ENCODE measurements at places on chromosomes 11 and 22.

DNA sequence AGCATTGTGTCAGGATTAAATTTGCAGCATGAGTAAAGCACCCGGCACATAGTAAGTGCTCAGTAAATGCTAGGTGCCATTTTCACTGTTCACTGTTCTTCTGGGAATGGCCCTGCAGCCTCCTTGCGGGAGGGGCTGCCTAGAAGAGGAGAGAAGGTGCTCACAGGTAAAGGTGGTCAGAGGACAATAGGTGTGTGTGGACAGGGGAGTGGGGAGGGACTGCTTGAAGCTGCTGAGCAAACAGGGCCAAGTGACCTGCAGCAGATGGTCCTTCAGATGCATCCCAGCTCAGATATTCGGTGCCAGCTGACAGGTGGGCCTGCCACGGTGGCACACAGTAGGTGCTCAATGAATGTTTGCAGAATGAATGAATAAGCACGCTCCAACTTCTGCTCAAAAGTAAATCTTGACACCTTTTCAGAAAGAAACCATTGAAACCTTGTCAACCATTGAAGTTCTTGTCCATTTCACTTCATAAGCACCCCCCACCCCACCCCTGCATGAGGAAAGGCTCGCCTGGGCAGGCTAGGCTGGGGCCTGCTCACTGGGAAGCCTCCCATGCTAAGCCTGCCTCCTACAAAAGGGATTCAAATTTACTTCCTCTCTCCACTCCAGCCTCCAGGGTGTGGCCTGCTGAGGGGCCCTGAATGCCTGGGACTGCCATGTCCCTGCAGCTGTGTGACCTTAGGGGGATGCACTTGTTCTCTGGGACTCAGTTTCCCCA is 1.6 kb downstream of the KIAA0930 start:
- DNase-seq, result no peak

DNA sequence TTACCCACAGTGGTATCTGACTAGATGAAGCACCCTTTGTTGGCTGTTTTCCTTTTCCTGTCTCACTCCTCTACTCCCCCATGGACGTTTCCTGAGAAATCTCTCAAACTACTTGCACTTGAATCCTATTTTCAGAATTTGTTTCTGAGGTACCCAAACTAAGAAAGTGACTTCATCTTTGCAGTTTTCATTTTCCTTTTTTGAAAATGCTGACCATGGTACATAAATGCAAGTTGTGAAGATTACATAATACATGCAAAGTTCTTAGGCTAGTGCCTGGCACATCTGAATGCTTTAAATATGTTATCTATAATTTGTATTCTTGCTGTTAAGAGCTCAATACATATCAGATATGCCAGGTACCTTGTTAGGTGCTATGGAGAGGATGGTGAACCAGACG is 644.7 kb upstream of the TENM4 start:
- DNase-seq, result no peak

GRCh38 chr11:69249311-69250185 is 44.4 kb upstream of the MYEOV start:
- DNase-seq, result peak; percentile 37

DNA sequence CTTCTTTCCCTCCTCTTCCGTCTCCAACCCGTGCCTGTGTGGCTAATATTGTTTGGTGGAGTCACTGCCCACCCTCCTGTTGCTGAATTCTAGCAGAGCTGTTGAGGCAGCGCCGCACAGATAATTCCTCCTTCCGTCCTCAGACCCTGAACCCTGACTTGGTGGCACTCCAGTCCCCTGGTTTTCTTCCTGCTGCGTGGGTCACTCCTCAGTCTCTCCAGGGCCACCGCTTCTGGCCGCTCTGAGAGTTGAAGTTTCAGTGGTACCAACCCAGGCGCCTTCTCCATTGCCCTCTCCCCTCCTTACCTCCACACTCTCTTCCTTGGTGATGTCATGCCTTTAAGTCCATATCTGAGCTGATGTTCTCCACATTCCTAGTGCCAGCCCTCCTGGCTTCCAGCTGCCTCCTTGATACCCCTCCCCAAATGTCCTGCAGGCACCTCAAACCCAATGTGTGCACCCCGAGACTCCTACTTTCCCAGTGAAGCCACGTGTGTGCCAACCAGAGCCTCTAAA is 54.5 kb upstream of the RASD2 start:
- no peak for DNase-seq

- DNase-seq, result no peak
Observed at GRCh38 chr22:49628391-49629260, 199.0 kb downstream of the BRD1 start.

DNA sequence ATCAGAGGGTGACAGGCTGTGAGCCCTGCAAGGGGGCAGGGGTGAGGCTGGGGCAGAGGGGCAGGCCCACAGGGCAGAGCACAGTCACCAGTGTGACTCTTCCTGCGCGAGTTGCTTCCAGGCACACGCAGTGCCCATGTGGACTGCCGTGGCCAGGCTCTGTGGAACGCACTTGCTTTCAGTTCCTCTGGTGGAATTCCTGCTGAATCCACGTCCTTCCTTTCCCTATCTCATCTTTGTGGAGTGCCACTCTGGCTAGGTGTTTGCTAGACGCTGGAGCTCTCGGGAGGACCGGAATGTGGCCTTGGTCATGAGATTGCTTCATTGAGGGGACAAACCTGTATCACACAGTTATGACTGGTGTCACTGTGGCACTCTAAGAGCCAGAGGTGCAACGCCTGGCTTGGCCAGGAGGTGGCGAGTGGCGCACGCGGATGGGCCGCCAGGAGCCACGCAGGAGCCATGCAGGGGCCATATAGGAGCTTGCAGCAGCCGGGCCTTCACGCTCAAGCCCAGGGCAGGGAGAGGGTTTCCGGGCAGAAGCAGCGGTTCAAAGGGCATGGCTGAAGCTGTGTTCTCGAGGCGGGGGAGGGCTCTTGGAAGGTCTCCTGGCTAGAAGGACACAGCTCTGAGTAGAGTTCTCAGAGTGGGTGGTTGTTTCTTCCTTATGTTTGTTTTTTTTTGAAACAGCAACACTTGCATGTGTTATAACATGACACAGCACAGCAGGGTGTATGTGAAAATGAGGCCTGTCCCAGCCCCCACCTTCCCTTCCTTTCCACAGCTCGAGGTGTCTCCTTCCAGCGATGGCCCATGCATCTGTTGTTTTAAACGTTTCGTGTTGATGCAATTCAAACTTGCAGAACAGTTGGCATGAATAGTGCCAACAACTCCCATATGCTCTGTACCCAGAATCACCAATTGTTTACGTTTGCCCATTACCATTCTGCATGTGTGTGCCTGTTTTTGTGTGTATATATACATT is 36.2 kb downstream of the TBC1D22A start:
- DNase-seq, result peak; percentile 41

DNA sequence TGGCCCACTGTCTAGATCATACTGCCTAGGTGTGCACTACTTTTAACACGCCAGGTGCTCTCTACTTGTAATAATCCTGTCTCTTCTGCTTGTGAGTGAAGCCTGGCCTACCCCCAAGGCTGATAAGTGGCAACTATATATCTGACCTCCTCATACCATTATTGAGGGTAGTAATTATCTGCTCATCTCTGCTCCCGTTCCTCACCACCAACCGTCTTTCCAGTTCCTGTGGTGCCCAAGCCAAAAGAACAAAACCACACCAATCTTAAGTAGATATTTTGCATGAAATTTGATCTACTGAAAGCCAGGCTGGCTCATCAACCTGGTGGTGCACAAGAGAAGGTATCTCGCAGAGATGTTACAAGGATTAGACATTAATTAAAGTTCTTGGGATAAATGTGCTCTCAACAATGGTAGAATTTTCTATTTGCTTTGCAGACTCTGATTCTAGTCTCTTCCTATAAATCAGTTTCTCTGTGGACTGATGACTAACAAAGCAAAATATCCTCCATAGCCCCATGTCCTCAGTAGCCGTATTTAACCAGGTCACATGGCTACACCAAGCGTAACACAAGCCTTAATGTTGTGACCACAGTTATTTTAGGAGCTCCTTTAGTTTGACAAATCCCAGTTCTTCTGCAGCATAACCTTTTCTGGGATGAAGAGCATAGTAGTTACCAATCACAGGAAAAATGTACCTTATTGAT is 267.2 kb downstream of the NTM start:
- DNase-seq, result no peak

GRCh38 chr11:65639623-65640482 is 2.0 kb downstream of the SIPA1 start:
- no peak for DNase-seq

GRCh38 chr11:125494561-125494960 is 1.5 kb downstream of the FEZ1 start:
- DNase-seq, result no peak

DNA sequence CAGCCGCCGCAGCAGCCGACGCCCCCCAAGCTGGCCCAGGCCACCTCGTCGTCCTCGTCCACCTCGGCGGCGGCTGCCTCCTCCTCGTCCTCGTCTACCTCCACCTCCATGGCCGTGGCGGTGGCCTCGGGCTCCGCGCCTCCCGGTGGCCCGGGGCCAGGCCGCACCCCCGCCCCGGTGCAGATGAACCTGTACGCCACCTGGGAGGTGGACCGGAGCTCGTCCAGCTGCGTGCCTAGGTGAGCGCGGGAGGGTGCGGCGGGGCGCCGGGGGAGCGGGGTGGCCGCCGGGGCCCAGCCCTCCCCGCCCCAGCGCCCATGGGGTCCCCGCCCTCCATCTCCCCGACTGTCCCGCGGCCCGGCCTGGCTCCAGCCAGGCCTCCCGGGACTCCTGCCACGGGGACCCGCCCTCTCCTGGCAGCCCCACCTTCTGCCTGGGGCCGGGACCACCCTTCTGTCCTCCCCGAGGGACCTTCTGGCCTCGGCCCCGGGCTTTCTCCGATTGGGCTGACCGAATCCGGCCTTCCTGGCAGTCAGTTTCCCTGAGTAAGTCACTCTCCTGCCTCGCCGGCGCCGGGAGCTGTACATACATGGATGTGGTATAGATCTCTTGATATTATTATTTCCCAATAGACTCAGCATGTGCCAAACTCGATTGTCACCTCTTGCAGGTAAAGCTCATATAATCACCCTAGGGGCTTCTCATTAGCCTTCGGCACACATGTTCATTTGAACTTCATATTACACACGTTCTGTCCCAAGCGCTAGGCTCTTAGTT is 720 bp downstream of the PACS1 start:
- DNase-seq, result no peak

- DNase-seq, result no peak
Observed at GRCh38 chr22:22820626-22821025, 67.0 kb upstream of the IGLL5 start.

- no peak for DNase-seq
Observed at GRCh38 chr11:24145411-24145810, 351.4 kb upstream of the LUZP2 start.

GRCh38 chr22:40976866-40977700 is 25.9 kb downstream of the RBX1 start:
- DNase-seq, result no peak

- DNase-seq, result no peak
Observed at GRCh38 chr11:131145791-131146190, 224.6 kb upstream of the NTM start.

DNA sequence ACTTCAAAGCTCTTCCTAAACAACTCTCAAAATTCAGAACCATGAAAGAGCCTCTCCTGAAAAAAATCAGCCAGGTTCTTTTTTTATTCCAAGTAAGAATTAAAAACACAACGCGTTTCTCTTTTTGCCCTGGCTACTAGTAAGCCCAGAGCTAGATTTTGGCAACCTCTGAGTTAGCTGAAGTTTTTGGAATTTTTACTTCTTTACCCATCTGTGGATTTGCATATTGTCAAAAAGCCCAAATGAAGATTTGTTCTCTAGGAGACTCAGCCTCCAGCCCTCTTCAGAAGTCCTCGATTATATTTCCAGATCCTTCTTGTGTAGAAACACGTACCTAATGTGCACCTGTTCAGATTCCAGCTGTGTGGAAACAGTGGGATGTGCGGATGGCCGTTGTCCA is 517.9 kb downstream of the TBC1D22A start:
- DNase-seq, result no peak

GRCh38 chr11:68127714-68128681 is 6.8 kb upstream of the CHKA start:
- peak; percentile 23 for DNase-seq

- no peak for DNase-seq
Observed at GRCh38 chr11:12968826-12969225, 40.3 kb upstream of the RASSF10 start.

GRCh38 chr11:119874660-119875238 is 145.7 kb upstream of the NECTIN1 start:
- DNase-seq, result no peak

- DNase-seq, result no peak
Observed at GRCh38 chr11:34175284-34176019, 70.0 kb downstream of the NAT10 start.

DNA sequence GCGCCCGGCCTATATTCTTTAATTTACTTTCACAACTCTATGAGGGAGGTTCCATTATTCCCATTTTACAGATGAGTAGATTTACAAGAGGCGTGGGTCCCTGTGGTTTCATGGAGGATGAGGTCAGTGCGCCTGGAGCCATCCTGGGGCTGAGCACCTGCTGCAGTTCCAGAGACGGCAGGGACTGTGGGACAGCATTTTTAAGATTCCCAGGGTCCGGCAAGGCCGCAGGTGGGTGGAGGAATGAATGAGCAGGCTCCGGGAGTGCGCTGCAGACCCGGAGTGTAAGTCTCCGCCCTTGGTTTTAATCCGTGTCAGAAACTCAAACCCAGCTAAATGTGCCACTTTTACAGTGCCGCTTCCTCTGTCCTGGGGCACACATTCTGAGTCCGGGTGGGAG is 4.1 kb upstream of the CHRM1 start:
- DNase-seq, result no peak

- no peak for DNase-seq
Observed at GRCh38 chr11:130769782-130770535, 146.3 kb downstream of the SNX19 start.

DNA sequence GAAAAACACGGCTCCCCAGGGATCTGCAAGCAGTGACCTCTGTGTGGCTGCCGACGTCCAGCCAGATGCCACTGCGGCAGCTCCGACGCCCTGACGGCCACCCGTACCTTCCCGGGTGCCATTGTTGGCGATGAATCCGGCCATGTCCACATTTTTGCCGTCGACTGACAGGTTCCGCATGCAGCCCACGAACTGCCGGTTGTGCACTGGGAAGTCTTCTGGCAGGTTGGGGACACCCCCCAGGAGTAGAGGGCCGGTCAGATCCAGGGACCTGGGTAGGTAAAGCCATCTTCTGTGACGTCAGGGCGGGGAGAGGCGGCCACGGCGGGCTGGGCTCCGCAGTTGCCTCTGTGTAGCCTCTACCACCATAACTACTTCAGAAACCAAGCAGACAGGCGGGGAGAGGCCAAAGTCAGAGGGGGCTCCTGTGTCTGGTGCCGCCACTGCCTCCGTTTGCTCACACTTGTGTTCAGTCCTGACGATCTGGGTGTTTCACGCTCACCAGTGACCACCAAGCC is 74.8 kb downstream of the TRMU start:
- DNase-seq, result no peak

- no peak for DNase-seq
Observed at GRCh38 chr11:64444838-64445441, 86.0 kb downstream of the RPS6KA4 start.

DNA sequence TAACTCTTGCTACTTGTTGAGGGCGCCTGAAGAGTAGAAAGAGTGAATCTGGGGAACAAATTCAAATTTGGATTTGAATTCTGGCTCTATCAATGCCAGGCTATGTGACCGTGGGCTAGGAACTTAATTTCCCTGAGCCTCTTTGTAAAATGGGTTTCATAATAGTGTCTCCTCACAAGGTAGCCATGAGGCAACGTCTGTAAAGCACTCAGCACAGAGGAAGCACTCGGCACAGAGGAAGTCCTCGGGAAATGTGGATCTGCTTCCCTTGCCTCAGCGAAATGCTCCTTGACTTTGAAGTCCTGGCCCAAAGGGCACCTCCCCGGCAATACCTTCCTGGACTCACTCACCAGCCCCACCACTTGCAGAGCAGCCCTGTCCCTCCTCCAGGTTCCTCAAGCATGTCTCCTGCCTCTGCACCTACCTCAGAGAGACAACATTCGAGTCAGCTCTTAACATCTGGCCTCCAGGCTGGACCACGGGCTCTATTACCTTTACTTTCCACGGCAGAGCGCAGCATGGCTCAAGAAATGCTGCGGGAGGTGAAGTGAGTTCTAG is 17.7 kb downstream of the CD6 start:
- no peak for DNase-seq
